Endothelial cell (in vitro differentiated cells): ENCODE measurements at places on chromosomes 12 and 14. TPM values are rescaled to one million over a fixed set of nuclear protein-coding genes. Genes with fewer than 3 reads are reported as not detected.
A peak's percentile ranks its signal among the peaks of the same experiment; 100 is the strongest.

The PRB2 gene
- total RNA-seq: not detected

The VRTN gene
- total RNA-seq: 4.3 TPM

The KLRB1 gene
- not detected for total RNA-seq

GRCh38 chr14:35783699-35784098, 25.4 kb downstream of the RALGAPA1 start:
- no peak overlapping the region for H3K4me3 ChIP-seq
- H3K27ac ChIP-seq: no peak overlapping the region
- peaks cover 4% of the 10 kb centered on the region for H3K36me3 ChIP-seq
- no peak for DNase-seq
- H3K4me1 ChIP-seq: peaks cover 6% of the 10 kb centered on the region
- no peaks in the 10 kb centered on the region for H3K27me3 ChIP-seq

- no peaks in the 10 kb centered on the region for H3K36me3 ChIP-seq
- no peaks in the 10 kb centered on the region for H3K27me3 ChIP-seq
- no peak for DNase-seq
- no peaks in the 10 kb centered on the region for H3K4me1 ChIP-seq
- no peak overlapping the region for H3K4me3 ChIP-seq
These were observed 51.5 kb upstream of the SLC2A13 start for GRCh38 chr12:40157336-40157735.

DNA sequence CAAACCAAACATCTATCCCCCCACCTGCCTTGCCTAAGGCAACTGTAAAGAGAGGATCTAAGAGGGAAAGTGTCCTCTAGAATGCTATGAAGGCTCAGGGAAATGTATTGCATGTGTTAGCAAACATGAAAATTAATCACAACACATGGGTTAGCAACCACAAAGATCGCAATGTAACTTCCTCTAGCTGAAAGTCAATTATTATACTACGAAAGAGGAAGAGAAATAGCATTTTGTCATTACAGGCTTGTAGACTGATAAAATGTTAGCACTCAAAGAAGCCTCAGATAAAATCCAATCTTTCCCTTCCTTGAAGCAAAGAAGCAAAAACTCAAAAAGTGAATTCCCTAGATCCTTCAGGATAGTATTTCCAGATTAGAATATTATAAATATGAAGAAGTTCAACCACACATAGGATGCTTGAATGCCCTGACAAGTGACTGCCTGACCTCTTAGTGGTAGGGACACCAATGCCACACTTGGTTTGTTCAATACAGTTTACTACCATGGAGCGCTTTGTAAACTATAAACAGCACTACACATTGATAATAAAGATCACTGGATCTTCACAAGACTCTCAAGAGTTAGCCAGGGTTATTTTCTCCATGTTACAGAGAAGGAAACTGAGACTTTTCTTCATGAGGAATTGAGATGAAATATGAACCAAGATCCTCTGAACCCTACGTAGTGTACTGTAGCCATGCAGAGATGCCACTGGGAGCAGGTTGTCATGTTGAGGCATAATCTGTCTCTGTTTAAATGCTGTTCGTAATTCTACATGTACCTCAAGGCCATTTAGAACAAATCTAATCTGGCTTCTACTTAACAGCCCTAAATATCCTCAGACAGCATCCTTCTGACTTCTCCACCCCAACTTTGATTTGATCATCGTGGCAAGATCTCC, 100.7 kb downstream of the ITPR2 start:
- H3K27ac ChIP-seq: no peak overlapping the region
- no peak overlapping the region for H3K4me3 ChIP-seq
- H3K36me3 ChIP-seq: no peaks in the 10 kb centered on the region
- H3K4me1 ChIP-seq: peaks cover 10% of the 10 kb centered on the region
- peaks cover 4% of the 10 kb centered on the region for H3K27me3 ChIP-seq

- DNase-seq: peak; percentile 13
- no peaks in the 10 kb centered on the region for H3K27me3 ChIP-seq
- no peak overlapping the region for H3K27ac ChIP-seq
- no peaks in the 10 kb centered on the region for H3K36me3 ChIP-seq
These were observed 19.1 kb downstream of the BBOF1 start for GRCh38 chr14:74038020-74038859.

- no peak overlapping the region for H3K4me3 ChIP-seq
- H3K27me3 ChIP-seq: no peaks in the 10 kb centered on the region
- peaks cover 32% of the 10 kb centered on the region for H3K36me3 ChIP-seq
- H3K27ac ChIP-seq: no peak overlapping the region
- no peaks in the 10 kb centered on the region for H3K4me1 ChIP-seq
These were observed 32.7 kb downstream of the RBM25 start for GRCh38 chr14:73091044-73091443.

GRCh38 chr14:50085570-50086320, 30.6 kb downstream of the VCPKMT start:
- H3K4me3 ChIP-seq: no peak overlapping the region
- H3K36me3 ChIP-seq: peaks cover 7% of the 10 kb centered on the region
- peaks cover 3% of the 10 kb centered on the region for H3K27me3 ChIP-seq
- no peak for DNase-seq
- no peak overlapping the region for H3K27ac ChIP-seq

DNA sequence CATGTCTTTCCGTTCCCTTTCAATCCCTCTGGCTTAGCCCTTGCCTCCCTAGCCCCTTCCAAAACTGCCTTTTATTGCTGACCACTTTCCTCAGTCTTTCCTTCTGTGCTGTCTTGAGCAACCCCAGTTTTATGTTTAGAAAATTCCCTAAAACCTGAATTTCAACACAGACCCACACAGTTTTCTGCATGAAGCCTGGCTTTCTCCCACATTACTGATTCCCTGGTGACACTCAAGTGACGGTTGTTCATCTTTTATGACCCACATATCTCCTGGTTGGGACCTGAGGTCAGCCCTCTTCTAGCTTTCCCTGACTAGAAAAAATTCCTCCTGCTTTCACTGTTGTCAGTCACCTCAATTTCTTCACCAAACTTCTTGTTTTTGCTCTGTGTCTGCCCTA, 21.0 kb downstream of the FGD4 start:
- no peaks in the 10 kb centered on the region for H3K27me3 ChIP-seq
- H3K36me3 ChIP-seq: peaks cover 14% of the 10 kb centered on the region
- peak overlapping the region; percentile 30 for H3K4me3 ChIP-seq
- H3K27ac ChIP-seq: peak overlapping the region; percentile 10
